ENCODE measurements at places on chromosomes 13 and 19.

DNA sequence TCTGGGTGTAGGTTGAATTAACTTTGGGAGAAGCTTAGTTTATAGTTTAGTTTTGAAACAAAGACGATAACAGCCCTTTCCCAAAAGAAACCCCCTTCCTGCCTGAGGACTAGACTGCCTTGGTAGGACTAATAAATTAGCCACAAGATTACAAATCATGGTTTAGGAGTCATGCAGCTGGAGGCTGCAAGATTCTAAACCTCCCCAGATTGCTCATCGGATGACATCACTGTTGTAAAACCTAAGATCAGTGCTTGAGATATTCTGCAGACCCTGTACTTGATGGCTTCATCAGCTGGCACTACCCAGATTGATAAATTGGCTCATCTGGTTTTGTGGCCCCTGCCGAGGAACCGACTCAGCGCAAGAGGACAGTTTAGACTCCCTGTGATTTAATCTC, 35.9 kb upstream of the MPHOSPH8 start:
- DNase-seq, result no peak

GRCh38 chr19:6069268-6069791, 41.0 kb downstream of the RFX2 start:
- peak; percentile 4 for DNase-seq

- DNase-seq, result no peak
Observed at GRCh38 chr13:109874484-109875454, 88.4 kb upstream of the IRS2 start.

- DNase-seq, result peak; percentile 42
Observed at GRCh38 chr19:33298146-33298911, 4.0 kb downstream of the CEBPA start.

- no peak for DNase-seq
Observed at GRCh38 chr19:620166-620862, 13.0 kb downstream of the POLRMT start.

DNA sequence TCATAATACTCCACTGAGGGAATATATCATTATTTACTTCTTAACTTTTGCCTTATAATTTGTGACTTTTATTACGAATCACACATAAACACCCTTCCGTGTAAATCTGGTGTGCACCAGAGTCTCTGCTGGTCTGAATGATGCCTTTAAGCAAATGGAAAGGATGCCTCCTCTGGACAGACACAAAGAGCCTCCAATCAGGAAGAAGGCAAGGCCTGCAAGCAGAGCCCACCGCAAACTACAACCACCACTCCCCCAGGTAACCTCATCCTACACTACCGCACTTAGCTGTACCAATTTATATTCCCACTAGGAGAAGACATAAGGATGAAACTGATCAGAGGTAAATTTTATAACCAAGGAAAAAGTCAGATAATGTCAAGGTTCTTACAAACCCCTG, 137.6 kb downstream of the KLF12 start:
- no peak for DNase-seq

DNA sequence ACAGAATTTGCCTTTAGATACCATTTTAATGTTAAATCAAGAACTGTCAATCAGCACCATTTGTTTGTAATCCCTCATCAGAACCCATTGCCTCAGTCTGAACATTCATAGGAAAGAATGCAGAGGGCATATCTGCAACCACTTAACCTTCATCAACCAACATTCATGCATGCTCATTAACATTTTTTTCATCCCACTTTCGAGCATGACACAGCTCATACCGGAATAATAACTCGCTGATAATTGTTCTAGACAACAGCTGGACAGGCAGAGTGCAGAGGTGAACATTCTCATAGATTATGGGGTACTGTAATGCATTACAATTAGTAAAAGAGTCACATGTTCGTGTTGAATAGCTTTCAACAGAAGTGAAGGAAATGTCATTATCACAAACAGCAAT, 216.8 kb downstream of the DIAPH3 start:
- DNase-seq, result no peak

DNA sequence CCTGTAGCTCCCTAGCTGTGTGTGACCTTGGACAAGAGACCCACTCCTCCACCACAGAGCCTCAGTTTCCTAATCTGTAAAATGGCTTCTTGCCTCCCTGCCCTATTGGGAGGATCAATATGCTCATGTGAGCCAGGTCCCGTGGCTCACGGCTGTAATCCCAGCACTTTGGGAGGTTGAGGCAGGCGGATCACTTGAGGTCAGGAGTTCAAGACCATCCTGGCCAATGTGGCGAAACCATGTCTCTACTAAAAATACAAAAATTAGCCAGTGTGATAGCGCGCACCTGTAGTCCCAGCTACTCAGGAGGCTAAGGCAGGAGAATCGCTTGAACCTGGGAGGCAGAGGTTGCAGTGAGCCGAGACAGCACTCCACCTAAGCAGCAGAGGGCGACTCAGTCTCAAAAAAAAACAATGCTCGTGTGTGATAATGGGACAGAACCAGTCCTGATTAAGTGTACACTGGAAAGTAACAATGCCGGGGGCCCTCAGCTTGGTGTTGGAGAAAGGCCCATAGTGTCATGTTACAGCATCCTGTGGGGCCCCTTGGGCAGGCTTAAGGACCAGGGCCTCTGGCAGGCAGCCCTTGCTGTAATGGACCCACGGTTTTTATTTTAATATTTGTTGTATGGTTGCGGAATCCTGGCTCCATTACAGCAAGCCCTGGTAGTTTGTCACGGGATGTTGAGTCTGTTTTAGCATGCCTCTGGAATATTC, 6.8 kb downstream of the RPS11 start:
- no peak for DNase-seq

GRCh38 chr19:10379880-10380312, 476 bp downstream of the TYK2 start:
- no peak for DNase-seq

- DNase-seq, result no peak
Observed at GRCh38 chr19:13094106-13094504, 8.6 kb downstream of the LYL1 start.

DNA sequence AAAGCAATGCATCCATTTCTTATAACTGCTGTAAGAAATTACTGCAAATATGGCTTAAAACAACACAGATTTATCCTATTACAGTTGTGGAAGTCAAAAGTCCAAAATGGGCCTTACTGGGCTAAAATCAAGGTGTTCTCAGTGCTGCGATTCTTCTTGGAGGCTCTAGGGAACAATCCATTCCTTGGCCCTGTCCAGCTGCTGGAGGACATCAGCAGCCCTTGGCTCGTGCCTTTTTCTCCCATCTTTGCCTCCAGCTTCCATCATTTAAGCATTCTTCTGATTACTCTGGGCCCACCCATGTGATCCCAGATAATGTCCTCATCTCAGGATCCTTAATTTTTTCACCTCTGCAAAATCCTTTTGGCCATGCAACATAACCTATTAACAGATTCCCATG, 607.1 kb downstream of the DCT start:
- no peak for DNase-seq

DNA sequence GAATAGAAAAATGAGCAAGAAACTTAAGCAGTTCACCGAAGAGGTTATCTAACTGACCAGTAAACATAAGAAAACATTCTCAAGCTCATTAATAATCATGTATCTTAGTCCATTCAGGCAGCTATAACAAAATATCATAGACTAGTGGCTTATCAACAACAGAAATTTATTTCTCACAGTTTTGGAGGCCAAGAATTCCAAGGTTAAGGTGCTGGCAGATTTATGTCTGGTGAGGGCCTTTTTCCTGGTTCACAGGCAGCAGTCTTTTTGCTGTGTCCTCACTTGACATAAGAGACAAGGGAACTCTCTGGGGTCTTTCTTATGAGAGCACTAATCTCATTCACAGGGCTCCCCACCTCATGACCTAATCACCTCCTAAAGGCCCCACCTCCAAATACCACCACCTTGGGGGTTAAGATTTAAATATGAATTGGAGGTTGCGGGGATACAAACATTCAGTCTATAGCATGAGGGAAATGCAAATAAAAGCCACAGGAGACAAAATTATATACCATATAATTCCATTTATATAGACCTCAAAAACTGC, 123.6 kb downstream of the ZAR1L start:
- DNase-seq, result no peak

GRCh38 chr13:47484548-47484947, 516.5 kb downstream of the SUCLA2 start:
- no peak for DNase-seq

GRCh38 chr13:59086147-59086546, 1077.6 kb downstream of the DIAPH3 start:
- no peak for DNase-seq

DNA sequence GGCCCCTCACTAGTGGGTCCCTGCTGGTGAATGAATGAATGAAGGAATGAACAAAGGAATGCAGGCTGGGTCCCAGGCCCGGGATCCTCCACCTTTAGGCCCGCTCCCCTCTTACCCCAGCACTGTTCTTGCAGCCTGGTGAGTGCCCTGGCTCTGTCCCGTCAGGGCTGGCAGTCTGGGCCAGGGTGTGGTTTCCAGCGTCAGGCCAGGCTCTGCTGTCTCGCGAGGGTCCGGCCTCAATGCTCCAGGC, 317 bp downstream of the LYL1 start:
- DNase-seq, result no peak

DNA sequence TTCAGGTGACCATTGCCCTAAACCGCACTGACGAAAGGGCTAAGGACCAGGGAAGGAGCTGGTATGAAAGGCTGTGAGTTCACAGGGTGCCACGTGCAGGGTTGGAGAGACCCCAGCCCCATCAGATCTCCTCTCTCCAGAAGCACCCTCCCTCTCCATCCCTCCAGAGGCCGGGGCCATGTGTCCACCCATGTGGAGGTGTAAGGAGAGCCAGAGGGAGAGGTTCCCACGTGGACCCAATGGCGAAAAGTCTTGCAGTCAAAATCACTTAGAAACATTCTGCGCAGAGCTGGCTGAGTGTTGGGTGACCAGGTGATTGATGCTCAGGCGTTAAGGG, 168.3 kb downstream of the COL4A1 start:
- DNase-seq, result no peak

DNA sequence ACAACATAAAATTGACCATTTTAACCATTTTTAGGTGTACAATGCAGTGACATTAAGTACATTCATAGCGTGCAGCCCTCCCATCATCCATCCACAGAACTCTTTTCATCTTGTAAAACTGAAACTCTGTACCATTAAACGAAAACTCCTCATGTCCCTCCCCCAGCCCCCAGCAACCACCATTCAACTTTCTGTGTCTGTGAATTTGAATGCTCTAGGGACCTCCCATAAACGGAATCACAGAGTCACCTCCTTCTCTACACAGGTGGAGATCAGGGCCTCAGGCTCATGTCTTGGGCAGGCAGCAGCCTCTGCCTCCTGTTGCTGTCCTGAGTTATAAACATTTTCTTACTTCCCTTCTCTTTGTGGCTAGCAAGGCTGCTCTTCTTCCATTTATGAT, 7.3 kb upstream of the CCNE1 start:
- DNase-seq, result no peak

- DNase-seq, result no peak
Observed at GRCh38 chr19:1402411-1403070, 1.2 kb upstream of the GAMT start.

GRCh38 chr19:5137571-5138124, 168.7 kb downstream of the KDM4B start:
- DNase-seq, result no peak

DNA sequence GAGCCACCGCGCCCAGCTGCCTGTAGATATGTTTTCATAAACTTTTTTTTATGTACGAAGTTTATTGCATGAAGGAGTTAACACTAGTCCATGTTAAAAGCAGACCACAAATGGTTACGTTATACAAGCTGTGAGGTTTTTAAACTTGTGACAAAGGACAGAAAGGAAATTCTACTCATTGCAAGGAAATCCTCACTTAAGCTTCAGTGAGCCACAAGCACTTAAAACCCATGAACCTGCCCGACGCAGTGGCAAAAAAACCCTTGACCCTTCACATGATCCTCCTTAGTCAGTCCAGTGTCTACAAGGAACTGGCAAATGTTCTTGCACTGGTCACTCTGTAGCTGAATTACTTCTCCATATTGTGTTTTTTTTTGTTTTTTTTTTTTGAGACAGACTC, 4.2 kb downstream of the MPND start:
- no peak for DNase-seq

- DNase-seq, result no peak
Observed at GRCh38 chr13:71828117-71828516, 38.9 kb downstream of the DACH1 start.

- peak; percentile 88 for DNase-seq
Observed at GRCh38 chr19:48674921-48675824, 2.4 kb upstream of the NTN5 start.

DNA sequence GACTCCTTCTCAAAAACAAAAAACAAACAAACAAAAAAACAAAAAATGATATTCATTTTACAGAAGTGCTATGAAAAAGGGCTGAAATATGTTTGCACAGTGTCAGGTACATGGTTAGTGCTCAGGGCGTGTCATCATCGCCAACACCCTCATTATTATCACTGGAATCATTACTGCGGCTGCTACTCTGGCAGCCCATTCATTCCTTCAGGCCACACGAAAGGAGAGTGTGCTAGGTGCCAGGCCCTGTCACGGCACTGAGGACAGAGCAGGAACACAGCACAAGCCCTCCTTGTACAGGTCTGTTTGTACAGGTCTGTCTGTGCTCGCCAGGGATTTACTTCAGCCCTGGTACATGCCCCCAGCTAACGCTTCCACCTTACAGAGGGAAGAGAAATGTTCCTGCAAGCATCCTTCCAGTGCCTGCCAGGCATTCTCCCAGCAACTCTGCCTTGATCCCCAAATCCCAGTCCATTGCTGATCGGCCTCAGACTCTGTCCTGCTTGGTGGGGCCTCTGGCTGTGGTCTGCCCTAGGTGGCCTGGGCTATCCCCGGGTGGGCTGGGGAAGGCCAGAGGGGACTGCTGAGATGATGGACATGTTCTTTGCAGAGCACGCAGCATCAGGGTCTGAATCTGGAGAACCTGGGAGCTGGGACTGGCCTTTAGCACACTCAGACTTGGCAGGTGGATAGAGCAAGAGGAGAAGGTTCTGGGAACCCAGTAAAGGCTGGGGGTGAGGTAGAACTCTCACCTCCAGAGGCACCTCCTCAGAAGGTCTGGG, 210.7 kb downstream of the URI1 start:
- DNase-seq, result no peak

DNA sequence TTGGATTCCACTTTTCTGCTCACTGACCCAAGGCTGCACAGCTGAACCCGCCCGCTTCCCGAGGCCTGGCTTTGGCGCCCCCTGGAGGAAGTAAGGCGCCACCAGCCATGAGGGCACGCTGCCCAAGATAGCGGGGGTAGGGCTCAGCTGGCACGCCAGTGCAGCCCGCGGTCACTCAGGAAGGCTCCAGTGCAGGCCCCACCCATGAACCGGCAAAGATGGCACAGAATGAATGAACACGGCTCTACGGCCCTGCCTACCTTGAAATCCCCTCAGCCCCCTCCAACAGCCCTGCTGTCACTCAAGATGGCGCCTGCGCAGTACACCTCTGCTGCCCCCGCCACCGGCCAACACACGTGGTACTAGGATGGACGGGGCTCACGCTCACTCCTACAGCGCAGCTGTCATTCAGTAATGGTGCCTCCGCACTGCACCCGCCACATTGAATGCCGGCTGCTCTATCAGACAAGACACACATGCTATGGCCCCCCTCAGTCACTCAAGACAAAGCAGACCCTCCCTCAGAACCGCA, 3.0 kb downstream of the PEG3 start:
- DNase-seq, result no peak

Measured in ecto neural progenitor cell (in vitro differentiated cells).